ENCODE measurements at places on chromosomes 3 and 15.

GRCh38 chr3:195297446-195297845 lies 26.5 kb upstream of the XXYLT1 start:
- no peak for DNase-seq

- DNase-seq: no peak
Measured at GRCh38 chr15:45871121-45871855, 236.5 kb downstream of the SQOR start.

DNA sequence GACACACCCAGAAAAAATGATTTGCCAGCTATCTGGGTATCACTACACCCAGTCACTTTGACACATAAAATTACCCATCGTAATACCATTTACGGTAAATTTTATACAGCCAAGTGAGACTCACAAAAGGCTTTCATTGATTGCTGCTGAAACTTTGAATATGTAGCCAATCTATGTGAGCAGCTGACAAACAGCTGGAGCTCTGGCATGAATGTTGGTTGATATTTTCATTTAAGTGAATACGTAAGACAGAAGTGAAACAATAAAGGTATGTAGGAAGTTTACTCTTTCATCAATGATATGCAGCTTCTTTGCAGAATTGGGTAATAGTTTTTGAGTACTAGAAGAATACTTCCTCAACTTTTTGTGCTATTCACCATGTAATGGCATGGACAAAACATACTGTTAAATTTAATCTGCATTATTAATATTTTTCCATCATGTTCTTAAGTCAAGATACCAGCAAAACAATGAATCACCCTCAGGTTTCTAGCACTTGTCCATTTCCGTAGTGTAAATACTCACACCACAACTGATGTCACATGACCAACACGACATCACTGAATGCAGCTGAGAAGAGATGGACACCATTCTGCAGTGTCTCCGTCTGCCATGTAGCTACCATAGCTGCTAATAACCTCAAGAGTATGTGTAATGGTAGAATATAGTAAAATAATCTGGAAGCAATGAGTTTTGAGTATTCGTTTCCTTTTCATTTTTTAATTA lies 205.9 kb upstream of the HES1 start:
- no peak for DNase-seq

DNA sequence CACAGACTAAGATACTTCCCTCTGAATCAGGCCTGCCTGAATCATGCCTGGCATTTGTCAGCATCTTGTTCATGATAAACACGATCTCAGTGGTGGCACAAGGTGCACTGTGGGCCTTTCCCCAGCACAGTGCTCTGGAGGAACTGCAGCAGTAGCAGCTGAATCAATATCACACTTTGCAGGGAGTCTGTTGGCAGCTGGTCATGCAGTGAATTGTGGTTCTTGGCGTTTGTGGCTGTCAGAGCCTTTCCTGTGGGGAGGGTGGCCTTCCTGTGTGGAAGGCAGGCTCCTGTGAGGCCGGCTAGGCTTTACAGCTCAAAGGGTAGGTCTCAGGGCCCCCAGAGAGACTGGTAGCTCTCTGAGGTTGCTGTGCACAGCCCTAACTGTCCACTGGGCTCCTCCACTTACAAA lies 54.4 kb upstream of the TLE3 start:
- DNase-seq: no peak

GRCh38 chr3:5013021-5013906 lies 34.0 kb downstream of the BHLHE40 start:
- DNase-seq: no peak

Measured in stimulated activated CD4-positive, alpha-beta T cell treated with anti-CD3 and anti-CD28 coated beads, Interleukin-12 subunit alpha, Interleukin-12 subunit beta, amount 100 ng/mL, for 4 hours (primary cell).